ENCODE measurements at places on chromosomes 5 and 9.
A peak's percentile ranks its signal among the peaks of the same experiment; 100 is the strongest.

DNA sequence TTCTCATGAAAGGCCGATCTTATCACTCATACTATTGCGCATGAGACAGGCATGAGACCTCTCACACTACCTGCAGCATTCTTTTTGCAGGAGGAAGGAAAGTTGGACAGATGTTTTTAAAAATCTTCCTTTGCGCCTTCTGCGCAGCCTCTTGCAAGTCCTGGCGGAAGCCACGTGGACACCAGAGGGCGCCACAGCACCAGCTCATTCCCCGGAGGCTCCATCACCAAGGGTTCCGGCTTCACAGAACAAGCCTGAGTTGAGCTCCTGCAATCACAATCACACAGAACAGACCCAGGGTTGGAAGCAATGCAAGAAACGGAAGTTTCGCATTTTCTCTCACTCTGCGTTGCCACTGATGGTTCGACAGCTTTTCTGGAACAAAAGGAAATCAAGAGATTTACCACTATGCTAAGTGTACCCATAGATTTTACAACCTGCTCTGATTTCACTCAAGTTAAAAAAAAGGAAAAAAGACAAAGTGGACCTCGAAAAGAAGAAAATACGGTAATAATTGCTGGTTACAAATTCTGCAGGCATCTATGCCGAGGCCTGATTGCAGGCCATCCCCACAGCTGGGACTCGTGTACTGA is 304.7 kb upstream of the MSX2 start:
- peak; percentile 90 for DNase-seq

DNA sequence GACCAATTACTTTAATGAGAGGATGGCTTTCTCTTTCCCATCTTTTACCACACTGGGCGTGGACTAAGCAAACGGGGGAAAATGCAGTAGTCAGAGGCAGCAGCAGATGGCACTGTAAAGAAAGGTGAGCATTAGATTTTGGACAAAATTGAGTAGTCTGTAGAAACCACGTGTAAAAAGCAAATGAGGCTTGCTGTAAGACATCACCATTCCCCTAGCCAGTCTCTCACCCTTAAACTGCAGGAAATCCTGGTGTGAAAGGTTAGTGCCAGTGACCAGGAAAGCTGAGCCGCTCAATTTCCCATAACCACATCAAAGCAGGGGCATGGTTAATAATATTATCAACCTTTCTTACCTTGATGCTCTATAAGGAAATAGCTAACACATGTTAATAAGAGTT is 31.8 kb downstream of the SPATA31C2 start:
- DNase-seq, result peak; percentile 31

DNA sequence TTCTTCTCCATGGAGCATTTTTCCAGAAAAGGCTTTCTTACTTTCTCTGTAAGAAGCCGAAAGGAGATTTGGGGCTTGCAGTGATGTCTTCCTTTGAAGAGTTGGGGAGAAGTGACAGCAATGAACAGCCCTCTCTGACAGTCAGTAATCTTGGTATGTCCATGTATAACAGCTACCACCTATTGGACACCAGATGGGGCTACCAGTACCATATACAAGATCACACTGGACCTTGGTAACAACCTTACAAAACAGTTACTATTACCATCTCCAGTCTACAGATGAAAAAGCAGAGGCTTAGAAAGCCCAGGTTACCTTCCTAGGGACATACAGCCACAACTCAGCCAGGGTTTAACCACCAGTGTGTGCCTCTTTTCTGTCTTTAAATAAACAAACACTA is 272.7 kb upstream of the TRPC7 start:
- no peak for DNase-seq

DNA sequence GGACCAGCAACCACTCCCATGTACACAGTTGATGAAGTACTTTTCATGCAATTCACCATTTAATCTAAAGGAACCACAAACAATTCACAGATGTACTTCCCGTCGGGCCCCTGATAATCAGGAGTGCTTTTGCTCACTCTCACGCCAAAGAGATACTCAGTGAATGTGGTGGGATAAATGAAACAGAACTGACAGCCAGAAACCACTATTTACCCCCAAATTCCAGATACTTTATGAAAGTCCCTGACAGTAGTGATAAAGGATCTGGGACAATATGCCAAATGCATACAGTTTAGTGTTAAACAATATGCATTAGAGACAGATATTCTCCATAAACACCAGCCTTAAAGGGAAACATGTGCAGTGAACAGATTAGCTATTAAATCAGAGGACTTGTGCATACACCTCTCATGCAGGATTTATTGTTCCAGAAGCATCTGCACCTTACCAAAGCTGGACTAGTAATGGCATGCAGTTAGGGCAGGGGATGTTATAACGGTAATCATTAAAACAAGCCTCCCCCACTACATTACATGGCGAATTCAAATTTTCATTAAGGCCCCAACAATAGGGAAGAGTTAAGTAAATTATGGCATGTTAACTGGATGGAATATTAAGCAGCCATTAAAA is 74.0 kb upstream of the SLC25A51 start:
- DNase-seq, result no peak

- peak; percentile 3 for DNase-seq
Measured at GRCh38 chr5:35029333-35029732, 18.4 kb downstream of the AGXT2 start.

DNA sequence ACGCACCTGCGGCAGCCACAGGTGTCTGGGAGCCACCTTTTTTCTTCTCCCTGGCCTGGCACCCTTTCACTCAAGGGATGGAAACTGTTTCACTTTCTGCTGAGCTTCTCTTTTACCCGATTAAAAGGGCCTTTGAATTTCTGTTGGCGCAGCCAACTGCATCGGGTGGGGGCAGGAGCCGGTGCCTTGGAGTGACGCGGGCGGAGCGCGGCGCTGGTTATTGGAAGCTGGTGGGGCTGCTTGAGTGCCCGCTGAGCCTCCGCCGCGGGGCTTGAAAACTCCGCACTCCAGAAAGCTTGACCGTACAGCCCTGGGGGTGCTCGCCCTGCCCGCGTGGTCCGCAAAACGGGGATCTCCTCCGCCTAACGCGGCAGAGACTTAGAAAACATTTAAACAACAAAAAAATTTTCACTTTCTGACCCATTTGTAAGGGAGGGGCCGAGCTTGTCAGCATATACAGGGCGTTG is 52.0 kb upstream of the TJP2 start:
- peak; percentile 57 for DNase-seq
